Smooth muscle cell of the pulmonary artery (primary cell): ENCODE measurements at places on chromosomes 16 and 17. TPM values are rescaled to one million over a fixed set of nuclear protein-coding genes. Genes with fewer than 3 reads are reported as not detected.

MRPL27 gene
- total RNA-seq = 27.3 and 30.0 TPM in 2 replicates

SLC52A1 gene
- total RNA-seq = 0.07 and 0.13 TPM in 2 replicates

ACSM2B gene
- not detected in 2 replicates for total RNA-seq

CDYL2 gene
- 6.5 and 11.8 TPM in 2 replicates for total RNA-seq

DHRS7C gene
- total RNA-seq = not detected in 2 replicates

TMEM235 gene
- total RNA-seq = not detected in 2 replicates

PPY gene
- not detected in 2 replicates for total RNA-seq

ACSM2A gene
- not detected in 2 replicates for total RNA-seq

RGS11 gene
- 4.0 and 6.3 TPM in 2 replicates for total RNA-seq

MT1H gene
- not detected in 2 replicates for total RNA-seq

NPIPB13 gene
- total RNA-seq = 0.59 and 0.73 TPM in 2 replicates

CNTROB gene
- total RNA-seq = 16.8 and 18.3 TPM in 2 replicates

ABCC11 gene
- total RNA-seq = 0.26 and 0.30 TPM in 2 replicates

HBQ1 gene
- not detected in 2 replicates for total RNA-seq

KRT15 gene
- total RNA-seq = 0.13 and 2.8 TPM in 2 replicates

SPATA22 gene
- 0.13 and 0.26 TPM in 2 replicates for total RNA-seq

RPS6KB1 gene
- 19.5 and 25.3 TPM in 2 replicates for total RNA-seq

PRCD gene
- 4.5 and 5.3 TPM in 2 replicates for total RNA-seq

TEKT5 gene
- total RNA-seq = 0.07 and 0.13 TPM in 2 replicates

SULT1A3 gene
- total RNA-seq = 2.2 and 4.0 TPM in 2 replicates

KRT222 gene
- not detected in 2 replicates for total RNA-seq

KRTAP1-1 gene
- total RNA-seq = not detected in 2 replicates

MRC2 gene
- total RNA-seq = 641 and 900 TPM in 2 replicates

PRPSAP1 gene
- total RNA-seq = 48.9 TPM in 2 replicates

ANKRD40CL gene
- total RNA-seq = not detected in 2 replicates

ADAP2 gene
- total RNA-seq = 2.6 and 3.3 TPM in 2 replicates

C17orf67 gene
- total RNA-seq = 0.69 and 0.91 TPM in 2 replicates

HOXB4 gene
- total RNA-seq = 3.1 and 4.6 TPM in 2 replicates

CACNG4 gene
- not detected in 2 replicates for total RNA-seq

TNFRSF17 gene
- total RNA-seq = 0.10 TPM in 1 of 2 replicates, not detected in the other

TMEM256 gene
- total RNA-seq = 57.9 and 74.2 TPM in 2 replicates

YBX2 gene
- total RNA-seq = 0.07 TPM in 1 of 2 replicates, not detected in the other

FAM20A gene
- 0.17 and 8.7 TPM in 2 replicates for total RNA-seq

PDILT gene
- not detected in 2 replicates for total RNA-seq

PRR35 gene
- total RNA-seq = not detected in 2 replicates

CHST4 gene
- 0.07 TPM in 1 of 2 replicates, not detected in the other for total RNA-seq

WDR81 gene
- total RNA-seq = 26.3 and 30.7 TPM in 2 replicates

KRTAP1-5 gene
- 0.72 and 1.6 TPM in 2 replicates for total RNA-seq

KRT23 gene
- total RNA-seq = not detected in 2 replicates

SPECC1 gene
- total RNA-seq = 4.0 and 6.1 TPM in 2 replicates

OTOP3 gene
- total RNA-seq = not detected in 2 replicates

CLEC19A gene
- not detected in 2 replicates for total RNA-seq

TNS4 gene
- 0.07 TPM in 1 of 2 replicates, not detected in the other for total RNA-seq
